NAMALWA (cell line): ENCODE measurements at places on chromosomes 5 and 9.

DNA sequence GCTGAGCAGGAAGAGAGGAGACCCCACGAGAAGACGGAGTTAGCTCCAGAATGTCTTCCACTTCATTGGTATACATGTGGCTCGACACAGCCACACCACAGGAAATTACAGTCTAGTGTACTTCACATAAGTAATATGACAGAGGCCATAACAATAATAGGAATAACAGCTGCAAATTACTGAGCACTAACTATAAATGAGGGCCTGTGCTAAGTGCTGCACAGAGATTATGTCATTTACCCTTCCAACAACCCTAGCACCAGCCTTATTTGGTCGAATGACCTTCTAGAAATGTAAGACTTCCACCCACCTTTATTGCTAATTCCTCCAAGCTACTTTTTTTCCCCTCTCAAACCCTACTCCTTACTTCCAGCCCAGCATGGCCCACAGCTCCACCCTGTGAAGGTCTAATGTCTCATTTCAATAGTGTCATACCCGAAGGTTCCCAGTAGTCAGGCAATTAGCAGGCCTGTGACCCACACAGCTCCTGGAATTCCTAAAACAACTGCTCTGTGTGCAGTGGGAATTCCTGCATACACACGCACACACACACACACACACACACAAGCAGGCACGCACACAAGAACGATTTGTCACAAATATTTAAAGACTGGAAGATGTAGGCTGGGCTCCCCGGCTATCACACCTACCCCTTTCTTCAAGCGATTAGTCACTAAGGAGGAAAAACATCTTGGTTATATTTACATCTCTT lies 134.5 kb downstream of the FRMD3 start:
- no peak for DNase-seq

DNA sequence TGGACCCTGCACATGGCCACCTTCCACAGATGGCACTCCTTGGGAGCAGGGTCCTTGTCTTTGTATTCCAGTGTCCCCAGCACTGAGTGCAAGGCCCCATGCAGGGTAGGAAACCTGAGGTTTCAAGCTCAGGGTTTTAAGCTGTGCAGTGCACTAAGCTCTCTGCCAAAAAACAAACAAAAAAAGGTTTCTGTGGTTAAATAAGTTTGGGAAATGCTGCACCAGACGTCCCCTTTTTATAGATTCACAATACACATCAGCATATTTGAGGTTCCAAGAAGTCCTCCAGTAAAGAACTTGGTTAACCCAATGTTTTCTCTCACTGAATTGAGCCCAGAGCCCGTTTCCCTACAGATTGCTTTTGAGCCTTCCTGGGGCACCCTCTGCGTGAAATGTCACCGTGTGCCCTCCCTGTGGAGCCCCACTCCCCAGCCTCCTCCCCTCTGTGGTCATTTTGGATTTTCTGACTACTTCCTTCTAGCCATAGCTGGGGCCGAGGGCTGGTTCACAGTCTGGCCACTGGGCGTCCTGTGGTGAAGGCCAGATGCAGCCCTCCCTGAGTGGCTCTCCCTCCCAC lies 17.1 kb downstream of the DELE1 start:
- DNase-seq = no peak

- DNase-seq = no peak
Measured at GRCh38 chr5:83097689-83098231, 20.4 kb downstream of the XRCC4 start.

GRCh38 chr9:125075997-125076396 lies 67.3 kb downstream of the SCAI start:
- DNase-seq = no peak

- no peak for DNase-seq
Measured at GRCh38 chr9:120001536-120001935, 578.4 kb downstream of the CDK5RAP2 start.

DNA sequence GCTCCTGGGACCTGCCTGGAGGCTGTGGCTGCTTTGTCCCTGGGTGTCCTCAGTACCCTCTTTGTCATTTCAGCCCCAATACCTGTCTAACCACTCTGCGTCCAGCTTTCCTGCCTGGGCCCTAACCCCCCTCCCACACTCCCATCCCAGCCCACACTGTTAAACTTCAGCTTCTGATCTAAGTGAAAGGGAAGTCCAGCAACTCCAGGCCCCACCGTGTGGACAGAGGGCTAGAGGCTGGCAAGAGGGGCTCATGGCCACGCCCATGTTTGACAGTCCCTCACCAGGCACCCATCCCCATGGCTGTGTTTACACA lies 56.3 kb downstream of the SEMA4D start:
- DNase-seq = no peak

DNA sequence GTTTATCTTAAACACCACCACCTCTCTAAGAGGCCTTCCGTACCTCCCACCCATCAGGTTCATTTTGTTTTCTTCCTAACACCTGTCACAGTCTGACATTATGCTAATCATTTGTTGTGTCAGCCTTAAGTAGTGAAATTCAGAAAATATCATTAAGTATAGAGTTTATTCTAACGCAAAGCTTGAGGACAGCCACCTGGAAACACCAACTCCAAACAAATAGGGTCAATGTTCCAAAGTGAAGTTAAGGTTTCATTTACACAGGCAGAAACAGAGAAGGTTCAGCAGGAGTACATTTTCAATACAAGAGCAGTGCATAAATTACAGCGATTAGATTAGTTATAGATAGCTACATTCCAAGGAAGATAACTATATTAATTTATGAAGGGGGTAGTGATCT lies 1.3 kb upstream of the SMC5 start:
- no peak for DNase-seq

GRCh38 chr5:150672237-150672883 lies 11.3 kb downstream of the MYOZ3 start:
- no peak for DNase-seq

DNA sequence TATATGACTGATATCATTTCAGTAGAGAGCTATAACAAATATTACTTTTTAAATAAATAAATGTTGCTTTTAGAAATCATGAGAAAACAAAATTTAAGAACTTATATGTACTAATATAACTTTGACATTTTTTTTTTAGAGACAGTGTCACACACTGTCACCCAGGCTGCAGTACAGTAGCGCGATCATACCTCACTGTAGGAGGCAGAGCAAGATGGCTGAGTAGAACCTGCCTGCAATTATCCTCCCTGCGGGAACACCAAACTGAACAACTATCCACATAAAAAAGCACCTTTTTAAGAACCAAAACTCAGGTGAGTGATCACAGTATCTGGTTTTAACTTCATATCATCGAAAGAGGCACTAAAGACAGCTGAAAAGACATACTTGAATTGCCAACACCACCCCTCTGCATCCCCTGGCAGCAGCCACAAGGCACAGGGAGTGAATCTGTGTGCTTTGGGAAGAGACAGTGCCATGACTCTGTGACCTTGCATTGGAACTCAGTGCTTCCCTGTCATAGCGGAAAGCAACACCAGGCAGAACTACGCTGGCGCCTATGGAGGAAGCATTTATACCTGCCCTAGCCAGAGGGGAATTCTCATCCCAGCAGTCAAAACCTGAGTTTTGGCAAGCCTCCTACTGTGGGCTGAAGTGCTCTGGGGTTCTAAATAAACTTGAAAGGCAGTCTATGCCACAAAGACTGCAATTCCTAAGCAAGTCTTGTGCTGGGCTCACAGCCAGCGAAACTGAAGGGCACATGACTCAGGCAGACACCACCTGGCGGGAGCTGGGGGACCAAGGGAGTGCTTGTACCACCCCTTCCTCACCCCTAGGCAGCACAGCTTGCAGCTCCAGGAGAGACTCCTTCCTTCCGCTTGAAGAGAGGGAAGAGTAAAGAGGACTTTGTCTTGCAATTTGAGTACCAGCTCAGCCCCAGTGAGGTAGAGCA lies 142.7 kb downstream of the FBXL17 start:
- no peak for DNase-seq

- no peak for DNase-seq
Measured at GRCh38 chr5:144017631-144018030, 152.8 kb downstream of the YIPF5 start.

DNA sequence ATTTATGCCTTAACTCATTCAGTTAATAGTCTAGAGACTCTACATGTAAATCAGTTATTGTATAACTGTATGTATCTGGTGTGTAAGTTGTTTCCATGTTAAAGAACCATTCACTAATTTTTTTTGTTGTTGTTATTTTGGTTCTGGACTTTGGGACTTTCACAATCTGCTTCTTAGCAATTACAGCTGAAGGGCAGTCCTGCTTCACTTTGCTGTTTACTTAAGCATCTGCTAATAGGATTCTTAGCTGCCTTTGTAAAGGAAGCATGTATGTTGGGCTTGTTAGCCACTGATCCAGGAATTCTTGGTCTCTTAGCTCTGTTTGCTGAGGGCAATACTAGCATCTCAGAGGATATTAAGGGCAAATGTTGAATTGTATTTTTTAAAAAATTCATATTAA lies 97.0 kb downstream of the FOCAD start:
- DNase-seq = no peak
